GDM1 (cell line): ENCODE measurements at places on chromosomes 5 and 9.

DNA sequence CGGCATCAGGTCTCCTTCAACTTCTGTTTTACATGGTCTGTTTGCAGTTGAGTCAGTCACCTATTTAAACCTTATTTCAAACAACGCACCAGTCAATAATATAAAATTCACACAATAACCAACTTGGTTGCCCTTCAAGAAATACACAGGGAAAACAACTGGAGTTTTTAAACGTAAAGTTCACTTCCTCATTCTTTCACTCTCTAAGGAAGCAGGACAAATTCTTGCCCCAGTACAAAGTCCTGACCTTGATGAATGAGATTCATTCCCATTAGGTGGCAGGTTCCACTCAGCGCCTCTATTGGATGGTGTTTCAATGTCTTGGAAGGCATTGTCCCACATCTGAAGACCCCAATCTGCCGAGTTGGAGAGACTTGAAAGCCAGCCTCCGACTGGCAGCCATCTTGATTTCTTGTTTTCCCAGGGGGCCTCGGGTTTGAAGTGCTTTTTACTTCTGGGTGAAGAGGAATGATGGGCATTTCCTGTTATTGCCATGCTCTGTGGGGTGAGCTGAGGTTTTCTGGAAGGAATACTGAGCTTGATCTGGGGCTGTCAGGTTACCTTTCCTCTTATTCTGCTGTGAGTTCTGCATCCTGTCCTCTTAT lies 105.0 kb downstream of the ACER2 start:
- no peak for DNase-seq

- no peak for DNase-seq
Measured at GRCh38 chr5:172878933-172879752, 45.1 kb downstream of the ERGIC1 start.

- DNase-seq, result no peak
Measured at GRCh38 chr5:107997338-107997980, 326.7 kb upstream of the EFNA5 start.

- no peak for DNase-seq
Measured at GRCh38 chr9:89496645-89497256, 1.2 kb downstream of the SEMA4D start.

GRCh38 chr5:127055880-127056653 lies 17.2 kb downstream of the C5orf63 start:
- no peak for DNase-seq

DNA sequence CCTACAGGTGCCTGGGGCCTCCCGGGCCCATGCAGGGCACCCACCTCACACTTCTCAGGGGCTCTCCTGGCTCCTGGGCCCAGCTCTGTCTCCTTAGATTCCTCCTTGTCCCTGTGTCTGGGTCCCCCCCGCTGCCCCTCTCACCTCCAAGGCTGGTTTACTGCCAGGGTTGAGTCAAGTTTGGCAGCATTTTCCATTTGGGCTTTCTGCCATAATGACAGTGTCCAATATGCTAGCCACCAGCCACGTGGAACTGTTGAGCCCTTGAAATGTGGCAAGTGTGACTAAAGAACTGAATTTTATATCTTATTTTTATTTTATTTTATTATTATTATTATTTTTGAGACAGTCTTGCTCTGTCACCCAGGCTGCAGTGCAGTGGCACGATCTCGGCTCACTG lies 1.9 kb downstream of the TTC16 start:
- DNase-seq, result no peak

- DNase-seq, result no peak
Measured at GRCh38 chr9:5596173-5596572, 32.7 kb upstream of the RIC1 start.

DNA sequence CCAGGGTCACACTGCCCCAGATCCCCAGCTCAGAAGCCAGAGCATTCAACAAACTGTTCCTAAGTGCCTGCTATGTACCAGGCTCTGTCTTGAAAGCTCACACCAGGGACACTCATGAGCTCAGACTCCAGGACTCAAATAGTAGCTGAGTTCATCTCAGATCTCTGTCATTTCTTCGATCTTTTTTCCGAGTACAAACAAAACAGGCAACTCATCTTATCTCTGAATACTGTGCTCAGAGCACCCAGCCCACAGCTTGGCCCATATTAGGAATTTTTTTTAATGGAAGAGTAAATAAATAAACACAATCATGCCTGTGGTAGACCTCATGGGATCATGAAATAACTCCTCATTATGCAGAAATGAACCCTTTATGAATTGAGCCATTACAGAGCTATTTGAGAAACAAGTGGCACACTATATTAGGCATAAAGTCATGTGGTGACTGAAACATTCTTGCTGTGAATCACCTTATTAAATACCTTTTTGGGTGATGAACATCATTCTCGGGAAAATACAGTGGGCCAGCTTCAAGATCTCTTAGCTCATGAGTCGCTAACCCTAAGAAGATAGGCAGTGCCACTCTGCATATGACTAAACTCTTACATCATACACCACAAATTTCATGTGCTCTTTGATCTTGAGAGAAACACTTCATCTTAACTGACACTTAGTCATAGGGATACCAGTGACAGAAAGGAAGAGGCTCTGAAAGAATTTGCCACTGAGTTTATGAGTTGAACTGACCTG lies 9.9 kb downstream of the SH3RF2 start:
- no peak for DNase-seq
